ENCODE measurements at places on chromosomes 11 and 22.
A peak's percentile ranks its signal among the peaks of the same experiment; 100 is the strongest.

DNA sequence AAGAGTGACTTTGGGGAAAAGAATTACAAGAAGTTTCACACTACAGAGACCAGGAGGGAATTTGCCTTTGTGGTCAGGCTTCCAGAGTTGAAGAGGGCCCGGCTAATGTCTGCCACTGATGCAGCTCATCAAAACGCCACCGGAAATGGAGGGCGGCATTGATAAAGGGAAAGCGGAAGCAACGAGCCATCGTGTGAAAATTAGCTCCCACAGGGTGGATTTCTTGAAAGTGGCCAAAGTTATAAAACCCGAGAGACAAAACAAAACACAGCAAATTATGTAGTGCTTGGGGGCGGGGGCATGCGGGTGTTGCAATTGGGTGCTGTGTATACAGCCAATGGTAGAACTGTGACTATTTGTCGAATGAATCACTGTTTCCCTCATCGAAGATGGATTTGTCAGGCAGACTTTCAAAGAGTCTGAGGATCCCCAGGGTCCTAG lies 113.0 kb downstream of the ADAMTS15 start:
- H3K27me3 ChIP-seq: no peaks in the 10 kb centered on the region
- no peak for DNase-seq

- peak; percentile 36 for DNase-seq
- H3K4me3 ChIP-seq: no peak overlapping the region
- H3K27me3 ChIP-seq: peaks cover 28% of the 10 kb centered on the region
- no peak overlapping the region for H3K27ac ChIP-seq
Observed at GRCh38 chr22:39729141-39729934, 158.8 kb downstream of the CACNA1I start.

DNA sequence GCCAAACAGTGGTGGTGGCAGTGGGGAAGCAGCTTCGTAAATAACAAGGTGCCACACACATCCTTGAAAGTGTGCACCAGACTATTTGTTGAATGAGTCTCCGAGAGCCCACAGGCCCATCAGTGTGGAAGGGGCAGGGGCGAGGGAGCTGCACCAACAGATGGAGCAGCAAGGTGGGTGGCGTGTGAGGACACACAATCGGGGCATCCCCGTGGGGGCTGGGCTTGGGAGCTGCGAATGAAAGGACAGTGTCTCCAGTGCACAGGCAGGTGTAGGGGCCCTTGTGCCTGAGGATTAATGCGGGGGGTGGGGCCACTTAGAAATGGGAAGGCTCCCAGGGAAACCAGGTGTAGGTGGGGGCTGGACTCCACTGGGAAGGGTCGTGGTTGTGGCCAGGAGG lies 2.8 kb downstream of the NRXN2 start:
- peak; percentile 42 for DNase-seq
- no peaks in the 10 kb centered on the region for H3K36me3 ChIP-seq
- no peak overlapping the region for H3K27ac ChIP-seq
- peaks cover 7% of the 10 kb centered on the region for H3K4me1 ChIP-seq
- no peak overlapping the region for H3K4me3 ChIP-seq

GRCh38 chr11:119094816-119095065 lies 6.9 kb downstream of the DPAGT1 start:
- peak; percentile 94 for DNase-seq
- H3K27ac ChIP-seq: peak overlapping the region; percentile 90
- peaks cover 16% of the 10 kb centered on the region for H3K4me1 ChIP-seq
- peaks cover 25% of the 10 kb centered on the region for H3K36me3 ChIP-seq
- no peaks in the 10 kb centered on the region for H3K27me3 ChIP-seq

Measured in upper lobe of right lung (tissue), 1 donor.